ENCODE measurements at places on chromosomes 5 and 9.
A peak's percentile ranks its signal among the peaks of the same experiment; 100 is the strongest.

- DNase-seq = no peak
Observed at GRCh38 chr9:85662573-85662972, 79.2 kb downstream of the AGTPBP1 start.

DNA sequence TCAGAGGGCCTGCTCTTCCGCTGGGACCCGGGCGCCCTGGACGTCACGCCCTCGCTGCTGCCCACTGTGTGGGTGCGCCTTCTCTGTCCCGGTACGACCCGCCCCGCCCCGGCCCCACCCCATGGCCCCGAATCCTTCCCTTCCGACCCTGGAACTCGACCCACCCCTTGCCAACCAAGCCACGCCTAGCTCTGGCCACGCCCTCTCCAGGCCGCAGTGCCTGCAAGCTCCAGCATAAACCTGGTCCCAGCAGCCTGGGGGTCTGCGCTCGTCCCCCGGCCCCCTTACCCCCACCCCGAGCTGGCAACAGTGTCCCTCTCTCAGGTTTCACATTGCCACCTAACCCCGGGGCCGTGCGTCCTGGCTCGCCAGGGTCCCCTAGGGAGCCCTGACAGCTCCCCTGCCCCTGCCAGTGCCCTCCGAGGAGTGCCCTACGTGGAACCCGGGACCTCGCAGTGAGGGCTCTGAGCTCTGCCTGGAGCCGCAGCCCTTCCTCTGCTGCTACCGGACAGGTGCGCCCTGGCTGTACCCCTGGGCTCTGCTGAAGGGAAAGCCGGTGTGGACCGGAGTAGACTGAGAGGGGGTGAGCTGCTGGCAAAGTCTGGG, 3.4 kb downstream of the ADGRD2 start:
- DNase-seq = no peak

GRCh38 chr5:5202321-5202720, 62.2 kb downstream of the ADAMTS16 start:
- DNase-seq = no peak

DNA sequence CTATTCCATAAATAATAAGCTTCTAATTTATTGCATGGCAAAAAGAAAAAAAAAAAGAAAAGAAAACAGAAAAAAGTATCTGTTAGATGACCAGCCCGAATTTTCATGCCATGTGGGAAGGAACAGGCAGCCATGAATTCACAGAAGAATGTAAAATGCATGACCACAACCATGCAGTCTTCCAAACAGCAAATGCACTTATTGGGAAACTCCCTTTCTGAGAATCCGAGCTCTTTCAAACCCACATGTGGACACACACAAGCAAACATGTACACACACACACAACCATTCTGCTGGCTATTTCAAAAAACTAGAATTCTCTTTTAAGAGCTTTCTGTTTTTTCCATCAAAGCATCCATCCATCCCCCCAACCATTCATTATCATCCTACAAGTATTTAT, 236.1 kb downstream of the DNAH5 start:
- no peak for DNase-seq

GRCh38 chr5:160310140-160310539, 2.2 kb downstream of the CCNJL start:
- DNase-seq = no peak

GRCh38 chr9:110340306-110340705, 2.6 kb upstream of the TXNDC8 start:
- peak; percentile 39 for DNase-seq

DNA sequence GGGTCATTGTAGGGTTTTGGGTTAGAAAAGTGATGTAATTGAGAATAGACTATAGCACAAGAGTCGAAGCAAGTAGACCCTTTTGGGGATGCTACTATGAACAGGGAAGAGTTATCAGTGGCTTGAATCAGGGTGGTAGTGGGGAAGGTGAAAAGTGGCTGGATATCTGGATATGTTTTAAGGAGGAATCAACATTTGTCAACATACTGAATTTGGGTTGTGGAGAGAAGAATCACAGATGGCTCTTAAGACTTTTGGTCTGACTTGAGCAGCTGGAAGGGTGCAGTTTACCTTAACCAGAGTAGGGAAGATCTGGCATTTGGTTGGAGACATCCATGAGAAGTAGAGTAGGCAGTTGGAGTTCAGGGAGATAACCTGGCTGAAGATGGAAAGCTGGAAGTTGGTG, 38.5 kb upstream of the FCHO2 start:
- no peak for DNase-seq

DNA sequence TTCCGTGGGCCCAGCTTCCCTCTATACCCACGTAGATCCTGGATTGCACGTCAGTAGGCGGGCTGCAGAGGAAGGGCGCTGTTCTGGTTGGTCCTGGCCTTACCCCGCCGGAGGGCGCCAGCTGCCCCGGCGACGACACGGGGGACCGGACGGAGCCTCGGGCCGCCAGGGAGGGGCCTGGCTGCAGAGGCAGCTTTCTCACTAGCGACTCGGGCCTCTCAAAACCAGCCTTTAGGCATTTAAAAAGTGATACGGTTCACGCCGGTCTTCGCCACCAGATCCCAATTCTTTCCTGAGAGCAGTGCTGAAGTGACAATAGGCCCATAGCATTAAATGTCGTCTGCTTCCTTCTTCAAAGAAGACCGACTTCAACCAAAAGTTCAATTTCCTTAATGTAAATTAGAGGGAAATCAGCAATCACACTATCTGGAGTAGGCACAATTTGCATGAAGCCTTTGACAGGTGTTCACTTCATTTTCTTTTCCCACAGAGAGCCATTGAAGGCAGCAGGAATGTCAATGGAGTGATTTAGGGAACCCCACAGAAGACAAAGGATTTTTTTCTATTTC, 17.6 kb upstream of the UBE2D2 start:
- no peak for DNase-seq

- DNase-seq = peak; percentile 30
Observed at GRCh38 chr5:7714119-7714518, 136.8 kb downstream of the CFAP90 start.

GRCh38 chr5:176818391-176819098, 8.2 kb downstream of the UNC5A start:
- DNase-seq = no peak

GRCh38 chr5:131795879-131796792, 681 bp downstream of the FNIP1 start:
- DNase-seq = peak; percentile 42
